ENCODE measurements at places on chromosomes 12 and 14. TPM values are rescaled to one million over a fixed set of nuclear protein-coding genes. Genes with fewer than 3 reads are reported as not detected.

RFX4 gene
- total RNA-seq = not detected

KRT82 gene
- total RNA-seq = not detected

PPP1R1A gene
- total RNA-seq = 75.0 TPM

DNA sequence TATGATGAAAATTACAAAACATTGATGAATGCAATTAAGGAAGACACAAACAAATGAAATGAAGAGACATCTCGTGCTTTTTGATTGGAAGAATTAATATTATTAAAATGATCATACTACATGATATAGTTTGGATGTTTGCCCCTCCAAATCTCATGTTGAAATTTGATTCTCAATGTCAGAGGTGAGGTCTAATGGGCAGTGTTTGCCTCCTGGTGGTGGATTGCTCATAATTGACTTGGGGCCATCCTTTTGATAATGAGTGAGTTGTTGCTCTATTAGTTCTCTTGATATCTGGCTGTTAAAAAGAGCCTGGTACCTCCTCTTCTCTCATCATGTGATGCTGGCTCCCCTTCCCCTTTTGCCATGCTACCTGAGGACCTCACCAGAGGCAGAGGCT is 56.7 kb downstream of the CD163L1 start:
- no peaks in the 10 kb centered on the region for H3K4me1 ChIP-seq
- no peaks in the 10 kb centered on the region for H3K27me3 ChIP-seq
- H3K27ac ChIP-seq = no peak overlapping the region
- no peaks in the 10 kb centered on the region for H3K36me3 ChIP-seq

DNA sequence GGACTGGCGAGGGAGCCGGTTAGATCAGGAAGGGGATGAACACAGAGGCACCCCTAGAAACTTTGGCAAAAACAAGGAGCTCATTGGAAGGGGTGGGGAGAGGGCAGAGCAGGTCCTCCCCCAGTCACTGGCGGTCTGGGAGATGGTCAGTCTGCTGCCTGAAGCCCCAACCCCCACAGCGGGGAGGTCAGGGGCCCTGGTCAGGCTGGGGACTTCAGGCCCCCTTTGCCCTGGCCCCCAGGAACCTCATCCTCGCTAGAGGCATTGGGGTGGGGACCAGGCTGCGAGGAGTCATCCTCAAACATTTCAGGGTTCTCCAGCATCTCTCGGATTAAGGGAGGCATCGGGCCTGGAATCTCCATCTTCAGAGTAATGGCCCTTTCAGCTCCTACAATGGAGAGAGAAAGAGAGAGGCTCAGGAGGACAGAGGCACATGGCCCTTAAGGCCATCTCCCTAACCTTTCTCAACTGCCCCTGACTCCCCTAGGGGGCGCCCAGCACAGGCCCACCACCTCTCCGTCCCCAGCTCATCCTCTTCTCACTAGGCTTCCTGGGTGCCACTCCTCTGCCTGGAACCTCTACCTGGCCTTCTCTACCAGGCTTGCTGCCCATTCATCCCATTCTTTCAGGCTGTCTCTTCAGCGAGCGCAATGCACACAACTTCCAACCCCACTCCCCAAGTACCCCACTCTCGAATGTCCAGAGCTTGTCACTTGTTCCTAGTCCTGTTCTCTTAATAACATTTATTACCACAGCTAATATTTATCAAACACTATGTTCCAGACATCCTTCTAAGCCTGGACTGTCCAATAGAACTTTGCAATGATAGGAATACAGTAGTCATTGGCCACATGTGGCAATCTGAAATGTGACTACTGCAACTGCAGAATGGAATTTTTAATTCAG is 4.7 kb upstream of the ITGB7 start:
- DNase-seq = no peak
- H3K27me3 ChIP-seq = no peaks in the 10 kb centered on the region
- no peak overlapping the region for H3K27ac ChIP-seq
- H3K4me3 ChIP-seq = no peak overlapping the region
- H3K4me1 ChIP-seq = peaks cover 61% of the 10 kb centered on the region

LALBA gene
- not detected for total RNA-seq

DNA sequence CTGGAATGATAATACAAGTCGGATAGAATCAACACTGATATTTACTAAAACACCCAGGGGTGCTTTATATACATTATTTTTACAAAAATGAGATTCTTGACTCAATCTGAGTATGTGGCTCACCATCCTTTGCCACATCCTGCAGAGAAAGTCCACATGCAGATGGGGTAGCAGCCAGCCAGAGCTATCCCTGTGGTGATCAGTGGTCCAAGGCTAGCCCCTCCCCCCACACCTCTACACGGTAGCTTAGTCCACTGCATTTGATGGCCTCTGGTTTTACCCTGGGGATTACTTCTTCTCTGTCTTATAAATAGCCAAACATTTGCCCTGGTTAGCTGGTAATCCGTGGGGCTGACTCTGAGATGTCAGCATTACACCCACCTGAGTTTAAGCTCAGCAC is 28.1 kb upstream of the TTC7B start:
- no peaks in the 10 kb centered on the region for H3K36me3 ChIP-seq

DNA sequence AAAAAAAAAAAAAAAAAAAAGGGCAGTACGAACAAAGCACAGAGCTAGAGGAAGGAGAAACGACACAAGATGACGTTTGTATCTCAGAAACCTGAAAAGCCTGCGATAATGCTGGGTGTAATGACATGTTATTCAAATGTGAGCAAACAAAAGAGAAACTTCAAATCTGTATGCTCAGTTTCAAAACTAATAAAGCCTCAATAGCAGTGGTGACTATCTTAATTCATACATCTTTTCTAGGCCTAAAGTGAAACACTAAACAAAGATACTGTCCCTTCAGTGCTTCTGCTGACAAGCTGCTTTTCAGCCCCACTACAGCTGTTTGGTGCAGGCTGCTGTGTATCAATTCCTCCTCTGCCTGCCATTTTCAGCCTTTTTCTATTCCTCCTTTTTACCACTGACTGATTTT is 15.8 kb downstream of the ITPR2 start:
- no peak overlapping the region for H3K27ac ChIP-seq
- H3K36me3 ChIP-seq = no peaks in the 10 kb centered on the region
- no peak overlapping the region for H3K4me3 ChIP-seq
- no peak for DNase-seq
- H3K4me1 ChIP-seq = no peaks in the 10 kb centered on the region
- H3K27me3 ChIP-seq = no peaks in the 10 kb centered on the region

ACOT6 gene
- total RNA-seq = not detected

GRCh38 chr14:94099006-94099405 is 11.5 kb upstream of the IFI27 start:
- H3K4me3 ChIP-seq = no peak overlapping the region
- peaks cover 8% of the 10 kb centered on the region for H3K36me3 ChIP-seq
- no peaks in the 10 kb centered on the region for H3K27me3 ChIP-seq
- H3K27ac ChIP-seq = no peak overlapping the region
- no peaks in the 10 kb centered on the region for H3K4me1 ChIP-seq

DNA sequence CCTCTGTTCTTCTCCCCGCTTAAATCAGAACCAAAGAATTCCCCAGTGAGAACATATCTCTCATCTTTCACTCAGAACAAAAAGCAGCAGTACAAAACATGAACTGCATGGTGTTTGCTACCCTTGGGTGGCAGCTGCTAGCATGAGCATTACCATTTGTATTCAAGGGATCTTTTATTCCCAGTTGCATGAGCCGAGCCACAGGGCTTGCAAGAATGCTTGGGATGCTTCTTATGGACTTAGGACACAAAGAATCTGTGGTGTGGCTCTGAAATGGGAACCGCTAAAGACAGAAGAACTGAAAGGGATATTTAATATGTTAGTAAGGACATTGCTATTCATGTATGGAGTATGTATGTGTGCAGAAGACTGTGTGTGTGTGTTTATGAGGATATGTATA is 190.6 kb downstream of the TMX1 start:
- H3K4me1 ChIP-seq = peaks cover 38% of the 10 kb centered on the region
- H3K27me3 ChIP-seq = no peaks in the 10 kb centered on the region
- DNase-seq = no peak
- peak overlapping the region; percentile 12 for H3K4me3 ChIP-seq
- peak overlapping the region; percentile 74 for H3K27ac ChIP-seq
- no peaks in the 10 kb centered on the region for H3K36me3 ChIP-seq

DNA sequence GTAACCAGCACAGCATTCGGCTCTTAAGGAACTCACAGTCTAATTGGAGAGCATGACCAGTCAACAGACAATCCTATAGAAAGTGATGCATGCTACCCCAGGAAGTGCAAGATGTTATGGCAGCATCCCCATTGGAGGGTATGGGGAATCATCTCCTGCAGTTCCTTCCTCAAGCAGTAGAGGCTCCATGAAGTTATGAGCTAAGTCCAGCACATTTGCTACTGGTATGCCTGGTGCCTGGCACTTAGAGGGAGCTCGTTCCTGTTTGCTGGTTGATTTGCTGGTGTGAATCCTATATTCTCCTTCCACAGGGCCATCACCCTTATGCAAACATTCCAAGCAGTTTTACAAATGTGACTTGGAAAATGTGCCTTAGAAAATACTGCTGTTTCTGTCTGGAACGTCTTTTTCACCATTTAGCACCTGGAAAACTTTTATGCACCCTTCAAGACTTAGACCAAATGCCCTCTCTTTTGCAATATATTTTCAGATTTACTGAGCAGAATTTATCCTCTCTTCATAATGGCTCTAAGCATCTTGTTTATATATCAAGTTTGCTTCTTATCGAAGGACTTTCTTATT is 136.1 kb upstream of the WSCD2 start:
- H3K4me1 ChIP-seq = no peaks in the 10 kb centered on the region
- peaks cover 60% of the 10 kb centered on the region for H3K27me3 ChIP-seq
- H3K4me3 ChIP-seq = no peak overlapping the region
- DNase-seq = no peak

DNA sequence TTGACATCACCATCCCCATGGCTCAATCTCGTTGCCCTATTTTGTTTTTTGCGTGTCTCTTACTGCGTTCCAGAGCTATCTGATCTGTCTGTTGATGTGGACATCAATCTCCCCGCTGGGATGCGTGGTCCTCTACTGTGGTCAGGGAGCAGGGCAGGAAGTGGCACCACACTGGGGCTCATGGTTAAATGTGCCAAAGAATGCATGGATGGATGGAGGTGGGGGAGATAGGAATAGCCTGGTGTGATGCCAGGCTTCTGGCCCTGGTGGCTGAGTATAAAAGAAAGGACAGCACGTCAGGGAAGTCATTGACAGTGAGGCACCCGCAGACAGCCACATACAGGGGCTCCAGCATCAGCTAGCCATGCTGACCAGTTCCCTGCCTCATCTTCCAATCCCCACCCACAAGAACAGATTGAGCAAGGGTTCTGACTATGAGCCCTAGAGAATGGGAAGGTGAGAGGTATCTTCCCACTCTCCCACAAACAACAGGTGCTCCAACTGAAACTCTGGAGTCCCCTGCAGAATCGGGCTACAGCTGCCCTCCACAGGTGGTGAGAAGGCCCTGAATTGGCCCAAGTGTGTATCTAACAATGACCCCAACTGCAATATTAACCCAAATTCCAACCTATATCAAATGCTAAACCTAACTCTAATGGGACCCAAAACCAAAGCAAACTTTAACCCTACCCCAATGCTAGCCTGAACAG is 2.7 kb upstream of the BEGAIN start:
- no peak overlapping the region for H3K4me3 ChIP-seq
- H3K27me3 ChIP-seq = peaks cover 94% of the 10 kb centered on the region
- no peaks in the 10 kb centered on the region for H3K36me3 ChIP-seq
- DNase-seq = peak; percentile 0
- H3K27ac ChIP-seq = no peak overlapping the region

Measured in left ventricle myocardium inferior (tissue), 1 donor.